ENCODE measurements at places on chromosomes 3 and 15.

DNA sequence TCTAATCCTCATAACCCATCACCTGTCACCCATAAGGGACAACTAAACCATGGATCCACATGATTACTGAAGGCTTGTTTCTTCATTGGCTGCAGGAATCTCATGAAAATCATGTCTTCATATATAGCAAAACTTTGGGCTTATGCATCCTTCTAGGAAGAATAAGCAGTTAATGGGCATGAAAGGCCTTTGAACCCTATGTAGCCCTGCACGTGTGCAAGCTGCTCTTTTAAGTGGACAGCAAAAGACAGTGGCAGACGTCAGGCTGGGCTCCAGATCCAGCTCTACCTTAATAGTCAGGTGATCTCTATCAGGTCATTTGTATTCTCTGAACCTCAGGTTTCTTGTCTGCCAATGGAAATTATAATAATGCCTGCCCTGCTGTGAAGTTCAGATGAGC is 18.9 kb downstream of the CYP19A1 start:
- no peak for DNase-seq

DNA sequence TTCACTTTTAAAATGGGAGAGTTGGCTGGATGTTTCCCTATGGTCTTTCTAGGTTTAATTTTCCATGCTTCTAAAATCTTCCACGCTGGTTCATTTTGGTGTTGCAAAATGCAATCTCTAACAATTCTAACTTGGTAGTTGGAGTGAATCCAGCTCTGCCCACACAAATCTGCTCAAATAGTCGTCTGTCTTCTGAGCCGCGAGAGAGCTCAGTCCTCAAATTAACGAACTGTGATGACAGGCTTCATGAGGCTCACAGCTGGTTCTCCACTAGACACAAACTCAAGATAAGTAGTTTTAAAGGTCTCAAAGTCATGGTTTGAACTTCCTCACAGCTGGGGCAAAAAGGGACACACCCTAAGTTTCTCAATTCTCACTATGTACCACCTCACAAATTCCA is 178.6 kb upstream of the LYSMD4 start:
- DNase-seq = no peak

DNA sequence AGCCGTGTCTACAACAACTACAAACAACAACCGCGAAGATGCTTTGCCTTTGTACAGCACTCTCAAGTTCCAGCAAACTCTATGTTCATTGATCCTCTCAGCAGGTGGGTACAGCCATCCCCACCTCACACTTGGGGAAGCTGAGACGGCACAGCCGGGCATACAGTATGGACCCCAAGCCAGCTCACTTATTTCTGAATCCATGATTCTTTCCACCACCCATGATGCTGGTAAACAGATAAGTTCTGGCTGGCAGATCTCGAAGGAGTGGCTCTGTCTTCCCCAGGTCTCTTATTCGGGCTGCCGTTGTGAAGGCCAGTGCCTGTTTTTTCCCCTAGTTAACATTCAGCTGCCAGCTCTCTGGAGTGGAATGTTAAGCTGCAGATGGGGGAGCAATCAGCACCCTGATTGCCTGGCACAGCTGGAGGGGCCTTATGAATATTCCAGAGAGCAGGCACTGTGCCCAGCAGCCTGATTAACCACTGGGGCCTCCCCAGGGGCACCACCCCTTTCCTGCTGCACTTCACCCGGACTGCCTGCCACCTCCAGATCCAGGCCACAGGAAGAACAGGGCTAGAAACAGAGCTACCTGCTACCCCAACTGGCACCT is 73.2 kb downstream of the CORO2B start:
- DNase-seq = no peak

DNA sequence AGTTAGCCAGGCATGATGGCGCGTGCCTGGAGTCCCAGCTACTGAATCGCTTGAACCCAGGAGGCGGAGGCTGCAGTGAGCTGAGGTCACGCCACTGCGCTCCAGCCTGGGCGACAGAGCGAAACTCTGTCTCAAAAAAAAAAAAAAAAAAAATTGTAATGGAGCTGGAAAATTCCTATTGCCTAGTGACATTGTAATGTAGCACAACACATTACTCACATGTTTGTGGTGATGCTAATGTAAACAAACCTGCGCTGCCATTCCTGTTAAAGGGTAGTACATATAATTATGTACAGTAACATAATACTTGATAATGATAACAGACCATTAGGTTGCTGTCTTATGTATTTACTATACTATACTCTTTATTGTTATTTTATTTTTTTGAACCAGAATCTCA is 39.1 kb downstream of the KNL1 start:
- no peak for DNase-seq

GRCh38 chr15:97981058-97981457 is 20.6 kb downstream of the ARRDC4 start:
- no peak for DNase-seq

- no peak for DNase-seq
Measured at GRCh38 chr3:12924437-12924836, 83.1 kb upstream of the RPL32 start.

DNA sequence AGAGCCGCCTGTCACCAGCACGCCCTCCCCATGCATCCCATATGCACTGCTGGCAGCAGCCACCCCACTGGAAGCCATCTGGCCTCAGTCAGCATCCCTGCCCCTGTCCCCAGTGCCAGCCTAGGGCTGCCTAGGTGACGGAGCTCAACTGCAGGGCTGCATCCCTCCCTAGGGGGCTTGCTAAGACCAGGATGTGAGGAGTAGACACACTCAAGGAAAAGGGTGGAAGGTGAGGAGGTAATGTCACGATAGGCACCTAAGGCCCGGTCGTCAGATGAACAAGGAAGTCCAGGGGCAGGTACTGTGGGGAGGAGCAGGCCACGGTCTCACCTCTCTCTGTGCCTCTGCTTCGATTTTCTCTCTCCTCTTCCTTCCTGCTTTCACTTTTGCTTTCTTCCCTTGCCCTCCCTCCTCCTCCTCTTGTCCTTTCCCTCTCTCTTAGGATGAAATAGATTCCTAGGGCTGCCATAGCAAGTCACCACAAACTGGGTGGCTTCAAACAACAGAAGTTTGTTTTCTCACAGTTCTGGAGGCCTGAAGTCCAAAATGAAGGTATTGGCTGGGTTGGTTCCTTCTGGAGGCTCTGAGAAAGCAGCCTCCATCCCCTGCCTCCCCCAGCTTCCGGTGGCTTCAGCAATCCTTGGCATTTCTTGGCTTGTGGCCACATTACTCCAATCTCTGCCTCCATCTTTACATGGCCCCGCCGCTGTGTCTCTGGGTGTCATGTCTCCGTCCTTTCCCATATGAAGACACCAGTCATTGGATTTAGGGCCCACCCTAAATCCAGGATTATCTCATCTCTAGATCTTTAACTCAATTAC is 298.3 kb downstream of the SHQ1 start:
- DNase-seq = peak; percentile 28
